ENCODE measurements at places on chromosomes 3 and 15.
A peak's percentile ranks its signal among the peaks of the same experiment; 100 is the strongest.

GRCh38 chr15:90497912-90498311 is 31.8 kb upstream of the CRTC3 start:
- no peak for DNase-seq

DNA sequence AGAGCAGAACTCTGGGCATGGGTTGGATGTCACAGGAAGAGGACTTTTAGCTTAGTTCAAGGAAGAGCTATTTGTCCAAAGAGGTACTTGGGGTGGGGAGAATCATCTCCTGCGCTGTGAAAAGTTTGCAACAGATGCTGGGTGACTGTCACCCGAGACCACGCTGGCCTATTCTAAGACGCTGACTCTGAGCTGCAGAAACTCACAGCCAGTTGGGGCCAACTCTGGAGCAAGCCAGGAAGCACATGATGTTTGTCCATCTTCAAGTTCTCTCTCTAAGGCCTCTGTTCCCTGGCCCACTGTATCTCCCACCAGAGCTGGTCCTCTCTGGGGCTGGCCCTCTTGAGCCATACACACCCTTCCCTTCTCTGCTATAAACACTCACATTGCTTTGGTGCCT is 17.9 kb upstream of the CDCP1 start:
- DNase-seq = no peak

GRCh38 chr15:77500989-77501388 is 80.3 kb downstream of the HMG20A start:
- no peak for DNase-seq

GRCh38 chr3:192039593-192039992 is 578.6 kb downstream of the PYDC2 start:
- no peak for DNase-seq

DNA sequence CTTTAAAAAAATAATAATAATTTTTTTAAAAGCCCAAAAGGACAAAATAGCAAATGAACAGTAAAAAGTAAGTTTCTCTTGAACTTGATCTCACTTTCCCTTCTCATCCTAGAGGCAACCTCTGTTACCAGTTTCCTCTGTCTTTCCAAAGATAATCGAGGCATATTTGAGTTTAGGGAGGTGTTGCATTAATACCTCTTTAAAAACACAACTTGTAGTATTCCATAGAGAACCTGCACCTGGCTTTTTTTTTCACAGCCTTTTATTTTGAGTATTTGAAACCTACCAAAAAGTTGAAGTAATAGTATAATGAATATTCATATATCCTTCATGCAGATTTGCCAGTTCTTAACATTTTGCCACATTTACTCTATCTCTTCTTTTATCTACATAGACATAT is 9.1 kb downstream of the CSK start:
- DNase-seq = no peak

DNA sequence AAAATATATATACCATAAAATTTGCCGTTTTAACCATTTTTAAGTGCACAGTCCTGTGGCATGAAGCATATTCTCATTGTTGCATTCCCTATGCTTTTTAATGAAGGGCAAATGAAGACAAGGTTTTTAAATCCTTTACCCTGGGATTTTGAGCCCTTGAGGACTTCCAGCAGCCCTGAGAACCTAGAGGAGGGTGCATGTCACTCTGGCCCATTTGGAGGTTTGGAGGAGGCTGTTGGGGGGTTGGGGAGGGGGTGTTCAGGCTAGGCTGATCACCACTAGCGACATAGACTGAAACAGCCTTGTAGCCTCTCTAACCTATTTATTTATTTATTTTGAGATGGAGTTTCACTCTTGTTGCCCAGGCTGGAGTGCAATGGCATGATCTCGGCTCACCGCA is 86.0 kb downstream of the SMAD6 start:
- DNase-seq = no peak

DNA sequence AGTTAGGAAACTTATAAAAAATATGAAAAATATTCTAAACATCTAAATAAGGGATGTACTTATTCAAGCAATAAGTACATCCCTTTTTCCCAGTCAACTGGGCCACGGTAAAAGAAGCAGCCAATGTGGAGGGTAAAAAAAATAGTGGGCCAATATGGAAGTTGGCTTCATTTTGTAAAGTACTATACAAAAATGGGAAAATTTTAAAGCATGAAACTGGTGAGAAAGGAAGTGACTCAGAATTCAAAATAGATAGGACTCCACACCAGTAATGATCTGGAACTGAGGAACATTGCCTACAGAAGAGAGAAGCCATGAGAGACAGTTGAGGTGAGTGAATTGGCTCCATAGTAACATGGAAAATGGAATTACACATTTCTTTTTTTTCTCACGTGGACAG is 108.9 kb downstream of the FNDC3B start:
- DNase-seq = no peak

DNA sequence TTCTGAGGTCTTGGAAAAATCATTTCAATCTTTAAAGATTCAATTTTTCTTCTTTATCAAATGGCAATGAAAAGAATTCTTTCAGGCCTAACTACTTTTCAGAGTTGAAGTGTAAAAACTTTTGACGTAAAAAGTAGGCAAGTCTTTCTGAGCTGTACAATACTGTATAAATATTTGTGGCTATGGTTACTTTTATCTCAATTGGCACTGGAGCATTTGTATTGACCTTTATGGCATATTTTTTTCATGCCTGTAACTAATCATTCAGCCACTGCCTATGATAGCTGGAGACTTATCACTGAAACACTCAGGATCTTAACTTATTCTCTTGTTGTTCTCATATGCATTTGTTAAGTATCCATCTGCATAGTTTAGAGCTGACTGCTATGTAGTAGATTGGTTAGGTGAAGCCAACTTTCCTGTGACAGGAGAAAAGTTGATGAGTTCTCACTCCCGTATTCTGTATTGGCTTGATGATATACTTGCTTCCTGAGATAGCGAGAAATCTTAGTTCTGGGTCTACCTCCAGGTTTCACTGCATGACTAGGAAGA is 290.4 kb upstream of the TBL1XR1 start:
- no peak for DNase-seq

DNA sequence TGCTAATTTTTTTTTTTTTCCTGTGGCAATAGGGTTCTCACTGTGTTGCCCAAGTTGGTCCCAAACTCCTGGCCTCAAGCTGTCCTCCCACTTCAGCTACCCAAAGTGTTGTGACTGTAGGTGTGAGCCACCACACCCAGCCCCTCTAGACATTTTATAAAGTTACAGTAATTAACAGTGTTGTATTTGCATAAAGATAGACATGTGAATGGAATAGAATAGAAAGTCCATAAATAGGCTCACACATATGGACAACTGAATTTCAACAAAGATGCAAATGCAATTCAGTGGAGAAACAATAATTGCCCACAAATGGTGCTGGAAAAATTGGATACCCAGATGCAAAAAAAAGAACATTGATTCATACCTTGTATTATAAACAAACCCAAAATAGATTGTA is 39.9 kb downstream of the PLS1 start:
- DNase-seq = no peak

GRCh38 chr3:43699864-43700263 is 9.1 kb downstream of the ABHD5 start:
- DNase-seq = no peak

- no peak for DNase-seq
These were observed 44.6 kb upstream of the PGPEP1L start for GRCh38 chr15:99052205-99052604.

GRCh38 chr3:16313886-16314645 is 49.1 kb downstream of the OXNAD1 start:
- no peak for DNase-seq

DNA sequence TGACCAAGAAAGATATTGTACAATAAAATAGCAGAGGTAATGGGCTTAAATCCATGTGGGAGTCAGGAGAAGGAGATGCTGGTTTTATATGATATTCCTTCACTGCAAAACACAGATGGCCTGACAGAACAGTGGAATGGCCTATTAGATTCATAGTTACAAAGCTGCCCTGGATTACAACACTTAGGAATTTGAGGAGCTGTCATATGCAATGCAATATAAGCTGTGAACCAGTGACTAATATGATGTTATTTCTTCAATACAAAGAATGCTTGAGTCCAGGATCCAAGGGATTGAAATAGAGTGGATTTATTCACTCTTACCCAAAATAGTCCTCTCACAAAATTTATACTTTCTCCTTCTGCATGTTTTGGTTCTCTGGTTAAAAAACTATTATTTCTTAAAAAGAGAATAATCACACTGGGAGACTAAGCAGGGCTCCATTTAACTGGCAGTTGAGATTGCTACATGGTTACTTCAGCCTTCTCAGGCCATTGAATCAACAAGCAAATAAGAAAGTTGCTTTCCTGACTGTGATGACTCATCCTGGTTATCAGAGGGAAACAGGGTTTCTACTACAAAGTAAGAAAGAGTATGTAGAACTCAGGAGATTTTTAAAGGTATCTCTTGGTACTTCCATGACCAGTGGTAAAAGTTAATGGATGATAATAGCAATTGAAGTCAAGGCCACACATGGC is 79.8 kb upstream of the ZPLD1 start:
- no peak for DNase-seq

GRCh38 chr3:129673897-129674797 is 67.7 kb upstream of the PLXND1 start:
- DNase-seq = no peak

GRCh38 chr3:184687363-184688015 is 24.4 kb downstream of the MAGEF1 start:
- DNase-seq = no peak

GRCh38 chr3:59480486-59480995 is 430.7 kb upstream of the CFAP20DC start:
- DNase-seq = no peak

- DNase-seq = no peak
These were observed 152.9 kb upstream of the GOLIM4 start for GRCh38 chr3:168248383-168249204.

DNA sequence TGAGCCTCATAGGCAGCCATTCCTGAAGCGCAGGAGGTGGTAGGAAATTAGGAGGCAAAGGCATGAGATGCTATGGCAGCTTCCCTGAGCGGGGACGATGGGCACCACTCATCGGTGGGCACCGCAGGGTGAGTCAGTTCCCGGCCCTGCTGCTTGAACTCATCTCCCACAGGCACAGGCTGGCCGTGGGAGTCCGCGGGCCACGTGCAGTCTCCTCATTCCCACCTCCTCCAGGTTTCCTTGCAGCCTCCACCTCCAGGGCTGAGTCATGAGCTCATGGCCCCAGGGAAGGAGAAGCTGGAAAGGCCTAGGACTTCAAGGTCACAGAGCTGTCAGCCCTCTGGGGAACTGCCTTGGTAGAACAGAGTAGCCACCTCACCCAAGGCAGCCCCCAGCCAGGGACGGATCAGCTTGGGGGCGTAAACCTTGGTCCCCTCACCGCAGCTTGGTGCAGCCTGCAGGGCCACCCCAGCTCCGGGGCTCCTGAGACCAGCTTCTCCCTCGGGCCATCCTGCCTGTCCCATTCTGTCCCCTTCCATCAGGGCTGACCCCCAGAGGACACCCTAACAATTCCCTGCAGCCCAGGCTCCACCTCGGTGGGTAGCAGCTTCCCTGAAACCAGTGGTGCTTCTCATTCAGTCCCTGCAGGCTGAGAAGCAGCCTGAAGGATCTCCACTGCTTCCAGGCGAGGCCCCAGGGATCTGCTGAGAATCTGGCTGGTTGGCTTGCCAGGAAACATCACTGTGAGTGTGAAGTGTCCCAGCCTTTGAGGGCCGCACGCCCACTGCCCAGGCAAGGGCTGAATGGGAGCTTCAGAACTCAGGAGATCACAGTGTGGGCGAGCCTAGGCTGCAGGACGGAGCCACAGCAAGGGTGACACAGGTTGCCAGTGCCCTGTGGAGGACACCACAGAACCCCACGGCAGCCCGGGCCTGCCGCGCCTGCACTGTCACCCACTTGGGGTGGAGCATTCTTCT is 150.7 kb upstream of the MEF2A start:
- DNase-seq = no peak

- peak; percentile 36 for DNase-seq
These were observed 130.5 kb upstream of the EIF1B start for GRCh38 chr3:40179016-40179415.

- no peak for DNase-seq
These were observed 130.8 kb downstream of the GHSR start for GRCh38 chr3:172317481-172317880.

GRCh38 chr3:36905545-36905944 is 39.3 kb downstream of the TRANK1 start:
- DNase-seq = no peak

GRCh38 chr15:67063689-67064606 is 1.5 kb upstream of the SMAD3 start:
- DNase-seq = no peak

GRCh38 chr3:188734395-188734794 is 437.4 kb upstream of the TPRG1 start:
- DNase-seq = no peak

- DNase-seq = no peak
These were observed 137.2 kb downstream of the PPM1L start for GRCh38 chr3:160893207-160893606.

DNA sequence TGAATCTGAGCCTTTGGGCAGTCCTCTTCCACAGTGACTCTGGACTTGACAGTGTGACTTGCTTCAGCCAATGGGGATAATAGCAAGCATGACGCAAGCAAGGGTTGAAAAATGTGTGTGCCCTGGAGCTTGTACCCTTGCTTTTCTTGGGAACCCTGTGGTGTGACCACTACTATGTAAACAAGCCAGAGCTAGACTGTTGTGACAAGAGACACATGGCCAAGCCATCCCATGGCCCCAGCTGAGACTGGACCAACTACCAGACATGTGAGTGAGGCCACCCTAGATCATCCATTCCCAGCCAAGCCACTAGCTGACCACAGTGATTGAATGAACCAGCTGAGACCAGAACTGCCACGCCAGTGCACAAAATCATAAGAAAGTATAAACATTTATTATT is 11.8 kb downstream of the MYO1E start:
- no peak for DNase-seq

DNA sequence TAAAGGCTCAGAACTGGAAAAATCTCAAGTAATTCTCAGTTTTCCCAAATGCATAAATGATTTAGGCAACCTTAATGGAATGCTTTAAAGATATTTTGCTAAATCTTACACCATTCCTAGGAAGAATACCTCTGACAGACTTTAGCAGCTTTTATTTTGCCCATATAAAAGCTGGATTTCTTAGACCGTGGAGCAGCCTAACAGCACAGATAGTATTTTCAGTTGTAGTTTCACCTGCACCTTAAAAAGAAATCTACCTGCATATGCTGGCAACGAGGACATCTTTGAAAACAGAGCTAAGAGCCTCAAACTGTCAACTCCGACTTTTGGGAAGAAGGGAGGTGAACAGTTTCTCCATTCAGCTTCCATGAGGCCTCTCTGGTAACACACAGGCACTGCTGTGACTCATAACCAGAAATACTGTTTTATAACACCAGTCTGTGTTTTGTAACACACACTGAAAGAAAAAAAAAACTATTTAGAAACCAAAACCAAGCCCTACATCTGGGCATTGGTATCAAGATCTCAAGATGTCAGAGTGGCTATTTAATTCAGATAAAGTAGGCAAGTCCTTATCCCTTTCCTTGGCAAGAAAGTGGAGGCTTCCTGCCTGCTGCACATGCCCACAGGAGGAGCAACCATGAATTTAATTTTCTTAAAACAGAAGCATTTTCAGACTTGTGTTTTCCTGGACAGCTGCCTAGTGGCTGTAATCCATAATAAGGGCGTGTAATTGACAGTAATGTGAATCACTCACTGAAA is 181.5 kb upstream of the ICE2 start:
- no peak for DNase-seq

All from nucleus accumbens (tissue), 56 donors.